ENCODE measurements at places on chromosomes 2 and 18.

DNA sequence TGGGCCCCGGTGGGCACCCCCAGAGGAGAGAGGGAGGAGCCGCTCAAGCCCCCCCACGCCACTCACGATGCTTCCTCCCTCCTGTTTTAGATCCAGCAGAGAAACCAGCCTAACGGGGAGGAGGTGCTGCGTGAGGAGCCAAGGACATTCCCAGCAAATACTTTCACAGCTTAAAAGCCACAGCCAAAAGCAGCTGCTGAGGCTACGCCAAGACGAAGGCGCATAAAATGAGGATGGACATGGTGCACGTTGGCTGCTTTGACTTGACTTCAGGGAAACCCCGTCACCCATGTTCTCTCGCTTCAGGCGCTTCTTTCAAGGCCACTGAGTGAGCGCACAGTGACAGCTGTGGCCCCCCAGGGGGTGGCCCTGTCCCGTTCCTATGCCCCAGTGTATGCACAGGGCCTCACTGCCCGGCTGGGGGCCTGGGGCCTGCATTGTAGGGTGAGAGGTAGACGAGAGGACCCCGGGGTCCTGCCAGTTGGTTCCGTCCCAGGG, 72.1 kb upstream of the PXDN start:
- DNase-seq, result no peak

DNA sequence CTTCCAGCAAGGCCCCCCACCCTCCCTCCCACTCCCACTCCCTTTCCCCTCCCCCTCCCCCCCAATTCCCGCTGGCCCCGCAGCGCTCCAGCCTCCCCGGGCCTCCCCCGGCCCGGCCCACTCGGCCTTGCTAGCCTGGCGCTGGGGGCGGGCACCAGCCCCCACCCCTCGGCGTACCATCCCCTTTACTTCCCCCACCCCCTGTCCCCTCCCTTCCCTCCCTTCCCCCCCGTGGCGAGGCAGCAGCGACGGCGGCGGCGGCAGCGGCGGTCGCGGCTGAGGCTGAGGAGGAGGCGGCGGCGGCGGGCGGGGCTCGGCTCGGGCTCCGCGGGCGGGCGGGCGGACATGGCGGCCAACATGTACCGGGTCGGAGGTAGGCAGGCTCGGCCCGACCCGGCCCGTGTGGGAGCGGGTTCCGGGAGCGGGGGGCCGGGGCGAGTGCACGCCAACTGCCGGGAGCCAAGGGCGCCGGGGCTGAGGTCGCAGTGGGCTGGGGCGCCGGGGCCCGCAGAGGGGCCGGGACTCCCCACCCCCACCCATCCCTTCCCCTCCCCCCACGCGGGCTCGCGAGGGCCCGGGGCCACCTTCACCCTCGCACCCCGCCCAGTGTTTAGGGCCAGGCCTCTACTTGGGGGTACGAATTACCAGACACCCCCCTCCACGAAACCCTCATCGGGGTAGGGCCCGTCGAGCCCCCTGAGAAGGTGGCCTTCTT, at the start of gene MTA3:
Gene MTA3 (plus strand): TSS at position 232 of the 715 bp plus-strand sequence. CDS start 114 bp downstream, at position 346.
- DNase-seq, result no peak

GRCh38 chr2:103172821-103173220, 411.0 kb downstream of the TMEM182 start:
- no peak for DNase-seq

DNA sequence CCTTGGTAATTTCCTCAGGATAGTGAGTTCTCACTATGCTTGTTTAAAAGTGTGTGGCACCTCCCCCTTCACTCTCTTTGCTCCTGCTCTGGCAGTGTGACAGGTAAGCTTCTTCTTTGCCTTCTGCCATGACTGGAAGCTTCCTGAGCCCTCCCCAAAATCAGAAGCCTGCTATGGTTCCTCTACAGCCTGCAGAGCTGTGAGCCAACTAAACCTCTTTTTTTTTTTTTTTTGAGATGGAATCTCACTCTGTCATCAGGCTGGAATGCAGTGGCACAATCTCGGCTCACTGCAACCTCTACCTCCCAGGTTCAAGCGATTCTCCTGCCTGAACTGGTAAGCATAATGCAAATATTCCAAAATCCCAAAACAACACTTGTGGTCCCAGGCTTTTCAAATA, 80.0 kb downstream of the SOWAHC start:
- no peak for DNase-seq

GRCh38 chr18:79493211-79493800, 97.6 kb downstream of the NFATC1 start:
- no peak for DNase-seq
